Right lobe of liver (tissue), 6 donors: ENCODE measurements at places on chromosomes 13 and 19. TPM values are rescaled to one million over a fixed set of nuclear protein-coding genes. Genes with fewer than 3 reads are reported as not detected.

The WDR88 gene
- not detected for total RNA-seq

GRCh38 chr13:98826146-98826545 lies 73.7 kb upstream of the SLC15A1 start:
- peaks cover 64% of the 10 kb centered on the region for H3K4me1 ChIP-seq
- no peaks in the 10 kb centered on the region for H3K36me3 ChIP-seq
- H3K4me3 ChIP-seq, result no peak overlapping the region

DNA sequence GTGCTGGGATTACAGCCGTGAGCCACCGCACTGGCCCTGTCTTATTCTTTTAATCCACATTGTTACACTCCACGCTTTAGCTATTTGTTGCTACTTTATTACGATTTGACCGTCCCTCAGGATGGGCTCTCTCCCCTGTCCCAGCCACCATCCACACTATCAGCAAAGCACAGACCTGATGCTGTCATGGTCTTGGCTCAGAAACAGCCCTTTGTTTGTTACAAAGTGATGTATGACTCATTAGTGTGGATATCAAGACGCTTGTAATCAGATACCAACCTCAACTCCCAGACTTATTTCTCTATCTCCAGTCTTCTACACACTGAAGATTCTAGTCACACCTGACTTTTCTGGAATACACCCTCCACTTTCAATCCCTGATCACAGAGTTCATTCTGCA lies 84.6 kb upstream of the FREM2 start:
- H3K27me3 ChIP-seq, result no peaks in the 10 kb centered on the region
- no peak for DNase-seq
- no peaks in the 10 kb centered on the region for H3K36me3 ChIP-seq
- H3K4me3 ChIP-seq, result no peak overlapping the region
- no peak overlapping the region for H3K27ac ChIP-seq

DNA sequence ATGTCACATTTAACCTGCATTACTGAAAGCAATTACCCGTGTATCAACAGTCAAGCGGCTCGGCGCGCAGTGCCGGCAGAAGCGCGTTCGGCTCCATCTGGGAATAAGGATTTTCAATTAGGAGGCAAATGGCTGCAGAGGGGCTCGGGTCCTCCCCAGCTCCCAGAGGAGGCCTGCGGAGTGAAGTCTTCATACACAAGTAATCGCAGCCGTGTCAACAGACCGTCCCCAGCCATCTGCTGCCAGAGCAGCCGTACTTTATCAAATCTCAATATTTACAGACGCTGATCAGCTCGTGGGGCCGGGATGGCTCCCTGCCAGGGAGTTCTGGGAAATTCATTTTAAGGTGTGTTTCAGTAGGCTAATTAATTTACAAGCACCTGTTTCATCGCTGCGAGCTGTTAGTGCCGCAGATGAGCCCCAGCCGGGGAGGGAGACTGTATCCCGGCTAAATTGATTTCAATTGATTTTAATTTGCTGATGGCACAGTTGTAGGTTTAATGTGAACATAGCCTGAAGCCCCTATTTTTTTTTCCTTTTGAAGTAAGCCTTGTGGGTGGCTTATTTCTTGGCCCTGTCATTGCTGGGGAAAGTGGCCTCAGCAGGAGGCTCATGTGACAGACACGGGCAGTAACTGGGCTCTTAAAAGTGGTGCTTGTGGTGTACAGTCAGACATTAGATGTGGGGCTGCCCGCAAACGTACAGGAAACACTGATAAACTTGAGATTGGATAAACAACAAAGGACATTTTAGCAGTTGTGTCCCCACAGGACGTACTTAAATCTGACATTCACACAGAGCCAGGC lies 252.7 kb downstream of the TEX29 start:
- H3K4me3 ChIP-seq, result no peak overlapping the region
- no peaks in the 10 kb centered on the region for H3K27me3 ChIP-seq

- no peak for DNase-seq
- H3K4me3 ChIP-seq, result no peak overlapping the region
- H3K27ac ChIP-seq, result no peak overlapping the region
Observed at GRCh38 chr13:51902776-51903175, 41.0 kb downstream of the CCDC70 start.
